Activated naive CD4-positive, alpha-beta T cell treated with anti-CD3 and anti-CD28 coated beads, Interleukin-2, amount 10 ng/mL, durations not matched to agents 7 days and 5 days (primary cell): ENCODE measurements at places on chromosomes 4 and X.
A peak's percentile ranks its signal among the peaks of the same experiment; 100 is the strongest.

GRCh38 chr4:88166608-88167007 lies 8.2 kb upstream of the ABCG2 start:
- no peak for DNase-seq

GRCh38 chr4:76214177-76214675 lies 602 bp upstream of the SCARB2 start:
- DNase-seq: peak; percentile 36

DNA sequence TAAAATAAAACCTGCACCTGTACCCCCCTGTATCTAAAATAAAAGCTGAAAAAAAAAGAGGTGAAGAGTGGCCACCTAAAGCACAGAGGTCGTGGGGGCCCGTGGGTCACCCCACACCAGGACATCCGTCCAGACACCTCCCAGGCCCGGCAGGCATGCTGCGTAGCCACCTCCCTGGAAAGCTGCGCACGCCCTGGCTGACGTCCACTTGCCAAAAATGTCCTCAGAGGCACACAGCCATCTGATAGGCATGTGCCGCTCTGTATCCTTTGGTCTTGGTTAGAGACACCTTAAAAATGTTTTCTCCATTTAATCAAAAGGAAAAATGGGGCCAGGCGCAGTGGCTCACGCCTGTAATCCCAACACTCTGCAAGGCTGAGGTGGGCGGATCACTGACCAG lies 17.7 kb downstream of the FAM53A start:
- no peak for DNase-seq

- DNase-seq: no peak
Measured at GRCh38 chrX:140318296-140318695, 186.6 kb downstream of the SOX3 start.

DNA sequence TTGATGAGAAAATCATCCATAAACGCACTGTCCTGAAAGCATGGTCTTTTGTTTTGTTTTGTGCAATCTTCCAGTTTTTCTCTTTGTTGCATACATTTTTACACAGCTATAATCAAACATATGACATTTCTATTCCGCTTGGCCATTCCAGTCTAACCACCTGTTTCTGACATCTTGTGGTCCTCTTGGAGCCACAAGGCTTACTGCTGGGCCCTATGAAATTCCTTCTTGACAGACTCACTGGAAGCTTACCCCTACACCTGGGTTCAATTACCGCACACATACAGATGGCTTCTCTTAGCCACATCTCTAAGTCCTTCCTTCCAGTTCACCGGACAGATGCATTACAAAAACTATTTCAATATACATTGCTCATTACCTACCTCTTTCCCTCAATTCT lies 72.4 kb downstream of the PAPSS1 start:
- no peak for DNase-seq

- DNase-seq: no peak
Measured at GRCh38 chr4:39062094-39062769, at the start of gene KLHL5. TSS of gene KLHL5 (plus strand) at chr4:39062232. CDS start at chr4:39062653, 421 bp downstream.

DNA sequence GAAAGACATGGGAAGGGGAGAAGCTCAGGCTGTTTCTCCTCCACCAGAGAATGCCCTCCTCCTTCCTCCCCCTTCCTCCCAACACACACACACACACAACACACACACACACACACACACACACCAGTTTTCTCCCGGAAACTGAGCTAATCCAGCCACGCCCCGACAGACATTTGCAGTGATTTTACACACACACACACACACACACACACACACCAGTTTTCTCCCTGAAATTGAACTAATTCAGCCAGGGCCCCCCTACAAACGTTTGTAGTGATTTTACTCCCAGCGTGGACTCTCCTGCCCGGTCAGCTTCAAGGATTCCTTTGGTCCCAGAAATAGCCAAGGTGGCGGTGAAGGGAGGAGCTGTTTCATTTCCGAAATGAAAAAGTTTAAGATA lies 32.9 kb upstream of the STX18 start:
- no peak for DNase-seq

DNA sequence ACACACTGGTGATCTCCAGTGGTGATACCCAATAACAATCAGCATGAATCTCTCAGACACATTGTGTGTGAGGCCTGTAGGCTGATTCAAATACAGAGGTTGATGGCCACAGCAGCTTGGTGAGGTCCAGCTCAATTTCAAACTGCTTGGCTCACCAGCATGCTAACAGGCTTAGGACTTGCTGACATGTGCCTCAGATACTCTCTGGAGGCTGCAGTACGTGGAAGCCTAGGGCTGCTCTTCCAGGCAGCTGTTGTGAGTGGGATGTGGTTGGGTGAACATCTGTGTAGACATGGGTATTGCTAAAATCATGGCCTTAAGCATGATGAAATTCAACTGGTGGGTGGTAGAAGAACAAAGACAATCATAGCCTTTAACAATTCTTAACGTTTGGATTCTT lies 4.3 kb downstream of the CXCL9 start:
- DNase-seq: no peak

DNA sequence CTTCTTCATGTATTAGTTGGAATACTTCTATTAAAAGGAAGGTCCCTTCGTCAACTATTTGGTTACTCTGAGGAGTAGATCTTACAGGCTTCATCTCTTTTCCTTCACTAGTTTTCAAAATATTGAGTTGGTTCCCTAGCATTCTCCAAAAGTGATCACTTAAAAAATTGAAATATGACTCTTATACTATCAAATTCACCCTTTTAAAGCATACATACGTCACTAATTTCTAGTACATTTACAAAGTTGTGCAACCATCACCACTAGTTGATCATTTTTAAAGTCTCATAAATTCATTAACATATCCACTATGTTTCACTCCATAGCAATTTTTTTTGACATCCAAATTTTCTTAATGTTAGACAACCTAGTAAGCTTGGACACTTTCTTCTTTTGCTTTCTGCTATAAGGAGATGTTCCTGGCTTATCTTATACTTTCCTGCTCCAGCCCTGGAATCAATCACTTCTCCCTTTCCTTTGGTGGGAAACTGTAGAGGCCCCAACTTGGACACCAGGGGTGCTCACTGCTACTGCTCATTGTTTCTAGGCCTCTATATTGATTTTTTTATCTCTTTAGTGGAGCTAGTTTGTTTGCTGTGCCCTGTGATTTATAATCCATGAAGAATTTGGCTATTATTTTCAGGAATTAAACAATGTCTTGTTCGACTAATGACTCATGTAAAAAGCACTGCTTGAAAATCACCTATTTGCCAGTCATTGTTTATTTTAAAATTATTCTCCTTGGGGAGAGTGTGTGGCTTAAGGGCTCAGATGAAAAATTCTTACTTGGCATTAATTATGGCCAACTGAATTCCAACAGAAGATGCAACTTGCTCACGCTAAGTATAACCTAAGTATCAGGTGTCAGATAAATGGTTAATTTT lies 4.0 kb upstream of the ZFX start:
- no peak for DNase-seq

- DNase-seq: no peak
Measured at GRCh38 chr4:95585016-95585695, 36.4 kb upstream of the UNC5C start.

DNA sequence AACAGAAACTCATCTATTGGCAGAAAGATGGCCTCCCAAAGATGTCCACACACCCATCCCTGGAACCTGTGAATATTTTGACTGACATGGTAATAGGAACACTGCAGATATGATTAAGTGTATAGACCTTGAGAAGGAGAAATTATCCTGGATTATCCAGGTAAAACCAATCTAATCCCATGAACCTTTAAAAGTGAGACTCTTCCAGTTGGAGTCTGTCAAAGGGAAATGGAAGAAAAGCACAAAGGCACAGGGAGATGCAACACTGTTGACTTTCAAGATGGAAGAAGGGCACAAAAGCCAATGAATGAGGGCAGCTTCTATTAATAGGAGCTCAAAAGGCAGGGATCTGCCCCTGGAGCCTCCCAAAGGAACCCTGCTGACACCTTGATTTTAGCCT lies 83.0 kb downstream of the AMELX start:
- DNase-seq: no peak

DNA sequence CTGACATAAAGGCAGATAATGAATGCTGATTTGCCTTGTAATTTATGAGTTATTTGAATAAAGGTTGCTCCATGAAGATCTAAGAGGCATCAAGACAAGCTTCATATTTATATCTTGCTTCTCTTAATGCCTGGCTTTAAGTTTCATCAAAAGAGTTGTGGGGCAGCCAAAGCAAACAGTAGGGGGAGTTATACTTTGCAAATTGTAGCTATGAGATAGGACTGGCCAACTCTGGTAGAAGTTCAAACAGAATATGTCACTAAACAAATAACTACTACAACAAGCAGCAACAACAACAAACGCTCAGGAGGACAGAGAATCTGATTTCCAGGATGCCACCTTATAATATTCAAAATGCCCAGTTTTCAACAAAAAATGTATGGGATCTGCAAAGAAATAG lies 69.1 kb upstream of the PLAC1 start:
- no peak for DNase-seq

DNA sequence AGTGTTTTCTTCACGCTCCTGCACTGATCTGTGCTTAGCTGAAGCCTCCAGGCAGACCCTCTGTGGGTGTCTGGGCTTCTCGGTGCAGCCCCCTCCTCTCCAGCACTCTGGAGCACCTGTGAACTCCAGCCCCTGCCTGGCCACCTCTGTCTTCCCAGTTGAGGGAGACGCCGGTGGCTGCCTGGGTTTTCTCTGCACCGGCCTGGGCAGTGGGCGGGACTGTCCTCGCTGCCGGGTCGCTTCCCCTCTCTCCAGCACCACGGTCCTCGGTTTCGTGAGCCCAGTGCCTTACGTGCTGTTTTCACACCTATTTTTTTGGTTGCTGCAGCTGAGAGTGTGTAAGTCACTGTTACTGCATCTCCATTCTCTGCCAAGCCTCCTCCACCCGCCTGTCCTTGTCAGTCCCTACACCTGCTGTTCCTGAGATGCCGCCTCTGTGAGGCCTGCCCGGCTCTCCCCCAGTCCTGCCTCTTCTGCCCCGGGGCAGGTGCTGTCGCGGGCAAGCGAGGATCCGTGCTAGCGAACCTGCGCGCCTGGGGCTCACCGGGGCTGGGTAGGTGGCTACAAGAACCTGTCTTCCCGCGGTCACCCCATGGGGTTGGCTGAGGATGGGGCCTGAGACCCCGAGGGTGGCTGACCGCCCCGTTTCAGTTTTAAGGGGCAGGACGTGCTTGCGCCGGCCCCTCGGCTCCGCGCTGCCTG lies 2.4 kb upstream of the FGFRL1 start:
- no peak for DNase-seq

DNA sequence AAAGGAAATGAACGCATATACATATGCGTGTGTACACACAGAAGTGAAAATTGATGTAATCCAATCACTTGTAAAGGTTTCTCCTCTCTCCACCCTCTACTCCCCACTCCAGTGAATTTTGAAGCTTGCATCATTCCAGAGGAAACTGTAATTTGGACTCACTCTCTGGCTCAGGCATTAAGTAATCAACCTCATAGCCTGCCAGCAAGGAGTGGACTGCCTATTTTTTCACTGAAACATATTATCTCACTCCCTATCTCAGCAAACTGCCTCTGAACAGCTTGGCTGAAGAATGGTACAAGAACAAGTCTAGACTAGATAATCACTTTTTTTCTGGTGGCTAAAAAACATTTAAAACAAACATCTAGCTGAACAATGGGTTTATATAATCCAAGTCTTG lies 124.2 kb downstream of the C4orf51 start:
- DNase-seq: no peak
